Activated CD4-positive, alpha-beta memory T cell treated with anti-CD3 and anti-CD28 coated beads, Interleukin-2, amount 10 ng/mL, durations not matched to agents 7 days and 5 days (primary cell): ENCODE measurements at places on chromosomes 7 and 10. TPM values are rescaled to one million over a fixed set of nuclear protein-coding genes. Genes with fewer than 3 reads are reported as not detected.
A peak's percentile ranks its signal among the peaks of the same experiment; 100 is the strongest.

The CHAT gene
- not detected for total RNA-seq

DNA sequence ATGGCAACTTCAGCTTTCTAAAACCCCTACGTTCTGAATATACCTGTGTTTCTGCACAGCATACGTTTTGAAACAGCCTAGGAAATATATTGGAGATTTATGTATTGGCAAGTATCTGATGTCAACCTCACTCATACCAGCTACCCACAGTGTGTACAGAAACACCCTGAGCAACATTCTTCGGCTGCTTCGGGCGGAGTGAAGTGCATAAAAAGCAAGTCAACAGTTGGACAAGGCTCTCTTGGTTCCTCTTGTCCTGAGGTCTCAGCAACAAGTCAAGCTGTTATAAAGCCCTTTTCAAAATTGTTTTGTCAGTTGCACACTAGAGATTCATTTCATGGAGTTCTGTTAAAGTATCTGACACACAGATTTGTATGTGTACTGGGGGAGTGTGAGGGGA is 40.0 kb upstream of the PAPSS2 start:
- no peak for DNase-seq

The ITGB8 gene
- not detected for total RNA-seq

The POLR1F gene
- total RNA-seq = 17.0 TPM

DNA sequence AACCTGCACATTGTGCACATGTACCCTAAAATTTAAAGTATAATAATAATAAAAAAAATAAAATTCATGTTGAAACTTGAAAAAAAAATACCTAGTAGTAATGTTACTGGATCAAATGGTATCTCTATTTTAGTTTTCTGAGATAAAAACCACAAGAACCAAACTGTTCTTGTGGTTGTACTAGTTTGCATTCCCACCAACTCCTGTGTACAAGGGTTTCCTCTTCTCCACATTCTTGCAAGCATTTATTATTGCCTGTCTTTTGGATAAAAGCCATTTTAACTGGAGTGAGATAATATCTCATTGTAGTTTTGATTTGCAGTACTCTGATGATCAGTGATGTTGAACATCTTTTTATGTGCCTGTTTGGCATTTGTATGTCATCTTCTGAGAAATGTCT is 177.7 kb downstream of the KIF20B start:
- DNase-seq = no peak

GRCh38 chr7:135208102-135208793 is 3.1 kb downstream of the WDR91 start:
- DNase-seq = no peak

- DNase-seq = no peak
These were observed 201.6 kb upstream of the FZD8 start for GRCh38 chr10:35843524-35844181.

- no peak for DNase-seq
These were observed 61.3 kb downstream of the ZNF22 start for GRCh38 chr10:45061982-45062381.

DNA sequence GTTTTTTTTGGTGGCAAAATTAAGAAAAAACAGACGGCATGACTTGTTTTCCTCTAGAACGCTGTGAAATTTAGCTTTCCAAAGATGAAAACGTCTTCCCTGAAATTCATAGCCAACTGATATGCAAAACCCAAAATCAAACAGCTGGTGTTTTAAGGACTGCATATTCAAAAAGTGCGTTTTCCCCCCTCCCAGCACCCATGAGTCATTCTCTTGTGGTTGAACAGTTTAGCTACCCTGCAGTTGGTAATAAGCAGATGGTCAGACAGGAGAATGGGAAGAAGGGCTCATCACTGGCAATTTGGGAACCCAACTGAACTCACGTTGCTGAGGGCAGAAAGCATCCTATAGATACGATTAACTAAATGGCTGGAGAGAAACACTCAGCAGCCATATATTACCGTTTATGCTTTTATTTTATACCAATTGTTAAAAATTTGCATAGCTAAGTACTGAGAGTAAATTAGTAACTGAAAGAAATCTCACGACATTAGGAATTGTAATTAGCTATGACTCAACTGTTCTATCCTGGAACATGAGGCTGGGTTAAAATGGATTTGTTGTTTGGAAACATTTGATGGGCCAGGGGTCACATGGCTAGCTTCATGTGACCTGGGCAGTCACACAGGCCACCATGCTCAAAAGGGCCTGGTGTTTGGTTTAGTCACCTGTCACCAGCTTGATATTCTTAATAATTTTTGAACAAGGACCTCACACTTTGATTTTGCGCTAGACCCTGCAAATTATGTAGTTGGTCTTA is 343.1 kb downstream of the PHTF2 start:
- DNase-seq = no peak

- no peak for DNase-seq
These were observed 166.7 kb downstream of the SEPTIN7 start for GRCh38 chr7:35967366-35968139.

The SYT15B gene
- 0.20 TPM for total RNA-seq

DNA sequence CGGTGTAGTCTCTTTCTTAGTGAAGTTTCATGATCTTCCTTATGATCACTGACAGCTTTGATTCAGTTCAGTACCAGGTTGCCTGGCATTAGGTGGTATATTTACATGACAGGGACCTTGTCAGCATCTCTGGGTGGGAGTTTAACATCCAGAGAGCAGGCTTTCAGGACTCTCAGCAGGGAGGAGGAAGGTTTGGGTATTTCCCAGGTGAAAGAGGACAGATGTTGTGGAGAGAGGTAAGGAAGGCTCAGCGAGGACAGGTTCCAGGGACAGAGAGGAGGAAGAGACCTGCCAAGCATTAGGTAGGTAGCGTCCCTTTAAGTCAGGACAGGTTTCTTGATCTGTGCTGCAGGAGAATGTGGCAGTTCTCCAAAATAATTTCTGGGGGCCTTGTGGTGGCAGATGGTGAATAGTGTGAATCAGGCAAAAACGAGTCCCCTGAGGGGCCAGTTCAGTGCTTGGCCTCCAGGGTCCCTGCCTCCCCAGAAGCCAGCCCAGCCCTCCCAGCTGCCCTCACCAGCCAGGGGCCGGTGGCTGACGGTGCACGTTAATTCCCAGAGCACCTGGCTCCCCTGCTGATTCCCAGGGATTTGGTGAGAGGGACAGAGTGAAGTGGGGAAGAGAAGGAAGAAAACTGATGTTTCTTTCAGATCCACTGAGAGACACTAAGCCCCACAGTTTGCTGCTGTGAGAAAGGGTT is 82.0 kb downstream of the VWC2 start:
- no peak for DNase-seq

The IDI2 gene
- total RNA-seq = not detected

GRCh38 chr7:71229699-71230098 is 97.8 kb downstream of the GALNT17 start:
- no peak for DNase-seq

DNA sequence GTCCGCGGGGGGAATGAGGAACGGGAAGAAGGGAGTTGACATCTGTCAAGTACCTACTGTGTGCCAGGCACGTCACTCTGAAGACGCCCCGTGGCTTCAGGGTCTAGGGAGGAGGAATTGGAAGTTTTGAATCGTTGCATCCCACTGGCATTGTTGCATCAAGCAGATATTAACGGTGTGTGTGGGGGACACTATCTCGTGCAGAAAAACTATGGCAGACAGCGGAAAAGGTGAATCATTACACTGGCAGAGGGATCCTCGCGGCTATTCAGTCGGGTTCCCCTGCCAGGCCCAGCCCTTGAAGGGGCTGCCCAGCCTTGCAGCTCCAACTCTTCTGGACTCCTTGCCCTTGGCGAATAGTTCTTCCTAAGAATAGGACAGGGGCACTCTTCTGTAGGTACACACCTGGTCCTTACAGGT is 1.0 kb upstream of the KIAA1549 start:
- no peak for DNase-seq

- no peak for DNase-seq
These were observed 12.2 kb downstream of the GPR26 start for GRCh38 chr10:123678376-123678775.

GRCh38 chr10:71309919-71310318 is 9.1 kb upstream of the SLC29A3 start:
- no peak for DNase-seq

DNA sequence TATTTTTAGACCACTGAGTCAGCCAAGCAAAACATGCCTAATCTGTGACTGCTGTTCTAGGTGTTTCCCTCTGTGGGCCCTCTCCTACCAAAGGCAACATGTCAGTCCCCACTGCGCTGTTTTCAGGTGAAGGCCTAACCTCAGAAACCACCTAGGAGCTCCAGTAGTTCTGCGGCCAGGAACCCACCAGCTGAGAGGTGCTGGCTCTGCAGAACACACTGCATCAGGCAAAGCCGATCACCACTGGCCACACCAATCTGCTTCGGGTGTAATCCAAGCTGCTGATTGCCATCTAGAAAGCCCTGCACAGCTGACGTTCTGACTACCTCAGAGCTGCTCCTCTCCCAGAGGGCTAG is 14.9 kb downstream of the CAMK2G start:
- DNase-seq = peak; percentile 81

The AP5Z1 gene
- 57.5 TPM for total RNA-seq

DNA sequence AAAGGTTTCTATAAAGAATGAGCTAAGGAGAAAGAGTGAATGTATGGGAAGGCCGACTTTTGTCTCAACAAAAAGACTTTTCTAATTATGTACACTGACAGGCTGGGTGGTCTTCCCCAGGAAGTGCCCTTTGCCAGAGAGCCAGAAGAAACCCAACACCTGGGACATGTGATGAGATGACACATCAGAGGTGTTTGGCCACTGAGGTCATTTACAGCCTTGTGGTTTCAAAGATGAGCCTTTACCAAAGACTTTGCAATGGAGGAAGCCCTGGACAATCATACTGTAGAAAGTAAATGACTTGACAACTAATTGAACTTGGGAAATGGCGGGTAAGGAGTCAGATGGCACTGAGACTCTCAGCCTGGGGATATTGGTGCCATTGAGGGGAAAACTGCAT is 3.4 kb upstream of the NRG3 start:
- no peak for DNase-seq

The PRXL2A gene
- 5.2 TPM for total RNA-seq

DNA sequence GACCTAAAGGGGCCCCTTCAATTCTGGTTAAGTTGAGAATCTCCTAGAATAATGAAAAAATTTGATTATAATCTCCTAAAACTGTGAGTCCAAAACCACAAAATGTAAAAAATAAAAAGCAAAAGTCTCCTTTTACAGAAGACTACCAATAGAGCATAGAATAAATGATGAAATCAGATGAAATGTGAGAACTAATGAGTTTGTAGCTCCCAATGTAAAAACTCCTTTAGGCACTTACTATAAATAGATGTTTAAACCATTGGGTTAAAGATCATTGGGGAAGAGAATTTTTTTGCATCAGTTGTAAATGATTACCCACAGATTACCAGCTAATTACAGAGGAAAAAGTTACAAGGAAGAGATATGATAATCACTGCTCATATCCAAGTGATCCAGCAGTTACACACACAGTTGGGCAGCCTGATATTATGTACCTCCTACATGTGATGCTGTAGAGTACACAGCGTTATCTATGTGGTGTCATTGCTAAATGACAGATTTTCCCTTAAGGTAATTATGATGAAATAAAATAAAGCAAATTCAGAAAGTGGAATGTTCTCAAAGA is 282.7 kb upstream of the SEMA3D start:
- no peak for DNase-seq
